ENCODE measurements at places on chromosomes 7 and 10.

- DNase-seq = no peak
These were observed 264.2 kb downstream of the HPSE2 start for GRCh38 chr10:98971464-98971863.

- no peak for DNase-seq
These were observed 99.4 kb downstream of the ZMIZ1 start for GRCh38 chr10:79168210-79168609.

- DNase-seq = no peak
These were observed 434.2 kb downstream of the LRMDA start for GRCh38 chr10:75865413-75866299.

- DNase-seq = no peak
These were observed 1355.5 kb upstream of the LRRTM3 start for GRCh38 chr10:65570143-65571010.

DNA sequence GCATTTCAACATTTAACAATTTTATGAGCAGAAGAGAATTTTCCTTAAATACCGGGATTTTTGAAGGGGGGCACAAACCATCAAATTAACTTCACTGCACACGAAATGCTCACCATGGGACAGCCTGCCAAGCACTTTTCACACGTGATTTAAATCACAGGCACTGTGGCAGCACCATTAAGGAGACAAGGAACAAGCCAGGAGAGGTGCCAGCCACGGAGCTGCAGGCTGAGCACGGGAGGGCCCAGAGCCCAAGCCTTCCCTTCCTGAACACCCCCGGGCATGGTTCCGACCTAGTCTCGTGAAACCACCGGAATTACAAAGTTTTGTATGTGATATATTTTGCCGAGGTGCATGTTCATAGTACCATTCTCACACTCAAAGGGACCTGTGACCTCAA lies 13.4 kb downstream of the PITRM1 start:
- no peak for DNase-seq

- no peak for DNase-seq
These were observed 5.8 kb upstream of the ESYT2 start for GRCh38 chr7:158834878-158835784.

DNA sequence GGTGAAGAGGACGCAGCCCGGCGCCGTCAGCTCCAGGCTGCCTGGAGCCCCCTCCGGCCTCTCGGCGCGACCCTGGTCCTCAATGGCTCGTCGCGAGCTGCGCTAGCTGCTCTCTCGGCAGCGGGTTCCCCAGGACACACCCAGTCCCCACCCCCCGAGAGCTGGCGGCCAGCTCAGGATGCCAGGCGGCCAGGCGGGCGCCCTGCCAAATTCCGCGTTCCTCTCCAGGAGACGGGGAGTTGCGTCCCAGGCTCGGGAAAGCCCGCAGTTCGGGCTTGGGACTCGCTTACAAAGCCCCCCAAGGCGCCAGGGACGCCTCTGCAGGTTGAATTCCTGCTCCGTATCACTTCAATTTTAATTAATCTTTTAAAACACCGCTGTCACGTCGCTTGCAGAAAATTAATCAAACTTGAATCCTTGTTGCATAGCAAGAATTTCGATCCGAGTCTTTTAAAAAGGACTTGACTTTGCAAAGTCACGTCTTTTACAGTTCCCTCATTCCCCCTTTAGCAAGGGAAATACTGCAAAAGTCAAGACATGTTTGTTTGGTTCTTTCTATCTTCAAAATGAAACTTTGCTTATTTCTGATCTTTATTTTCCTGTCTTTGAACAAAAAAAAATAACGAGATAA lies 28.2 kb downstream of the SKIDA1 start:
- DNase-seq = peak; percentile 50

DNA sequence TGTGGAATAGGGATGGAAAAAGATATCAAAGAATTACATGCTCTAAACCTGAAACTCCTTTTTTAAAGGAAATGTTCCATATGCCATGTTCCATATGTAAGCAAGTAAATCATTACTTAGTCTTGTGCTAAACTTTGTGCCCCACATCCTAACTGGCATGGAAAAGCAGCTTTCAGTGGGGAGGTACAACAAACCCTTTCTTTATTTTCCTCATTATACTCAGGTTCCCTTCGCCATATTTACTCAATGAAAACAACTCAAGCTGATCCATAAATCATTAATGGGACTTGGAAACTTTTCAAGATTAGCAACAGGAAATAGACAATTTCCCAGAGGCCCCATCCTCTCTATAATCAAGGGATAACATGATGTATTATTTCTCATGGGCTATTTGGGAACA lies 56.0 kb downstream of the GSAP start:
- peak; percentile 34 for DNase-seq

DNA sequence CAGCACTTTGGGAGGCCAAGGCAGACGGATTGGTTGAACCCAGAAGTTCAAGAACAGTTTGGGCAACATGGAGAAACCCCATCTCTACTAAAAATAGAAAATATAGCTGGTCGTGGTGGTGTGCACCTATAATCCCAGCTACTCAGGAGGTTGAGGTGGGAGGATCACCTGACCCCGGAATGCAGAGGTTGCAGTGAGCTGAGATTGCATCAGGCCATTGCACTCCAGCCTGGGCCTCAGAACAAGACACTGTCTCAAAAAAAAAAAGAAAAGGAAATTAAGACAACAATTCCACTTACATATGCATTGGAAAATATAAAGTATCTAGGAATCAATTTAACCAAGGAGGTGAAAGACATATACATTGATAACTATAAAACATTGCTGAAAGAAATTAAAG lies 7.2 kb upstream of the OGDH start:
- DNase-seq = no peak
